ENCODE measurements at places on chromosomes 1 and 21.
A peak's percentile ranks its signal among the peaks of the same experiment; 100 is the strongest.

DNA sequence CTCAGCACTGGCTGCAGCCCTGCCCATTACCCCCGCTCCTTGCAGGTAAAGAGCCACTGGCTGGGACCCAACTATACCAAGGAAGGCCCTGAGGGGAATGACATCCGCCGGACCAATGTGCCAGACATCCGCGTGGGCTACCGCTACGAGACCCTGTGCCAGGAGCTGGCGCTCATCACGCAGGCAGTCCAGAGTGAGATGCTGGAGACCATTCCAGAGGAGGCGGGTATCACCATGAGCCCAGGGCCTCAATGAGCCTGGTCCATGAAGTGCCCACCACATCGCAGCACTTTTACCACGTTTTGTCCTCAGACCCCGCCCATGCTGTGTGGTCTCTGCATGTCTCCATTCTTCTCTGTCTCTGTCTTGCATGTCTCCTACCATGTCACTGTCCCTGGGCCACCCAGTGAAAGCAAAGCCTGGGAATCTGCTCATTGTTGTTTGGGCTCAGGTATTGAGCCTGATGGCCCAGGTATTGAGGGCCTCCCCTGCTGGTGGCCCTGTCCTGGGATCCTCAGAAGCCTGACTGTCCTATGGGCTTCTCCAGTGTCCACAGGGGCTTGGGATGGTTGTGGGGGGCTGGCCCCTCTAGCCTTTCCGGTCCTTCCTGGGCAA, 11.4 kb downstream of the AMPD2 start:
- no peak for DNase-seq

- no peak for DNase-seq
Observed at GRCh38 chr1:55503663-55504305, 288.6 kb upstream of the USP24 start.

- DNase-seq: no peak
Observed at GRCh38 chr1:55317673-55318072, 102.5 kb upstream of the USP24 start.

- no peak for DNase-seq
Observed at GRCh38 chr1:89724369-89725010, 91.6 kb downstream of the LRRC8C start.

- no peak for DNase-seq
Observed at GRCh38 chr21:42221581-42222345, 2.8 kb downstream of the ABCG1 start.

DNA sequence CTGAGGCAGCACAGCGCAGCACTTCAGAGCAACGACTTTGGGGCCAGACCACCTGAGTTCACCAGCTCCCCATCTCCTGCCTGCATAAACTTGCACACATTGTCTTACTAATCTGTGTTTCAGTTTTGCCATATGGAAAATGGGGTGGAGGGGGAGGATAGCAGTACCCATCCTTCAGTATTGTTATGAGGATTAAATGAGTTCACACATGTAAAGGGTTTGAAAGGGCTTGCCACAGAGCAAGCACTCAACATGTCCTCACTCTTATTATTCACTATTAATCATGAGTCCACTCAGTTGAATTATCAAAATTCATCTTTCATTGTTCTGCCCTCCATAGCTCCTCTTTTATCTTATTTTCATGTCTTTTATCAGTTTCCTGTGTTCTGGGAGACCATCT, 40.1 kb upstream of the BMP8B start:
- DNase-seq: no peak

DNA sequence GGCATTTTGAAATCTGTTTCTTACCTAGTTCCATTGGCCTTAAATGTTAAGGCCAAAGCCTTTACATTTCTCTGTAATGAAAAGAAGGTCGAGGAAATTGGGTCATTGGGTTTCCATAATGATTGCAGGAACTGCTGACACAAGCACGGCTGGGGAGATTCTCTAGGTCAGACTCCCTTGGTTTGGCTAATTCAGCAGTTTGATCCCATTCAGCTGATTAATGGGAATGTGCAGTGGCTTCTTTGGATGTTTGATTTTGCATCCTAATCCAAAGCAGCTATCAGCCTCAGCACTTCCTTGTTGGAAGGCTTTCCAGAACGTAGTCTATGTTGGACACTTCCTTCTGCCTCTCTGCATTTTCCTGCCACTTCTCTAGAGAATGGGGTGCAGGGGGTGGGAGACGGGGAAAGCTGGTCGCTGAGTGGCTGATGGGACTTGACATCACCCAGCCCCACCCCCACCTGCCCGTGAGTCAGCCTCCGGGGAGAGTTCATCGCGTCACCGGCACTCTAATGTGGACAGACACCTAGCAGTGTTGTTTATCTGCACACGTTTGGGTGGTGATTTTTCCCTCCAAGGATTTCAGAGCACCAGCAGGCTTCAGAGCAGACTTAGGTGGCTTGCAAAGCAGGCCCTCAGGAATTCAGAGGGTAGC, 5.4 kb downstream of the PSEN2 start:
- peak; percentile 11 for DNase-seq

DNA sequence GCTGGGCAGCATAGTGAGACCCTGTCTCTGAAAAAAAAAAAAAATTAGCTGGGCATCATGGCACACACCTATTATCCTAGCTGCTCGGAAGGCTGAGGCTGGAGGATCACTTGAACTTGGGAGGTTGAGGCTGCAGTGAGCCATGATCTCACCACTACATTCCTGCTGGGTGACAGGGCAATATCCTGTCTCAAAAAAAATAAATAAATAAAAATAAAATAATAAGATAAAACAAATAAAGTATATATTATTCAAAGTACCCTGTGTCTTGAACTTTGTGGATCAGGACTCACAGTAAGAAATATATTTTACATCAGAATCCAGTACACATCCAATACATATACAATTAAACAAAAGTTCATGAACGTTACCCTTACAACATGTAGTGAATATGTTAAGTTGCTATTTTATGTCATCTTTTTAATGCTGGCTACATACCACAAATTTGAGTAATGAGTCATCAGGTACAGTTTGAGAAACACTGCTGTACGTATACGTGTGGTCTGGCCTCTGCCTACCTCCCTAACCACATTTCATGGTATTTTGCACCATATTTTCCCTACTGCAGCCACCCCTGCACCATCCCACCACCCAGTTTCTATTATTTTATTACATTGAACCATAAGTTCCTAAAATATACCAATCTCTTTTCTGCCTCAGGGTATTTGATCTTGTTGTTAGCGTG, 4.4 kb downstream of the NME7 start:
- no peak for DNase-seq

GRCh38 chr21:34358866-34359265, 4.9 kb upstream of the KCNE2 start:
- no peak for DNase-seq

- DNase-seq: no peak
Observed at GRCh38 chr1:42784946-42785693, at the start of gene TMEM269. TSS of gene TMEM269 (plus strand) at chr1:42784991. CDS start at chr1:42789894, 4,903 bp downstream.

DNA sequence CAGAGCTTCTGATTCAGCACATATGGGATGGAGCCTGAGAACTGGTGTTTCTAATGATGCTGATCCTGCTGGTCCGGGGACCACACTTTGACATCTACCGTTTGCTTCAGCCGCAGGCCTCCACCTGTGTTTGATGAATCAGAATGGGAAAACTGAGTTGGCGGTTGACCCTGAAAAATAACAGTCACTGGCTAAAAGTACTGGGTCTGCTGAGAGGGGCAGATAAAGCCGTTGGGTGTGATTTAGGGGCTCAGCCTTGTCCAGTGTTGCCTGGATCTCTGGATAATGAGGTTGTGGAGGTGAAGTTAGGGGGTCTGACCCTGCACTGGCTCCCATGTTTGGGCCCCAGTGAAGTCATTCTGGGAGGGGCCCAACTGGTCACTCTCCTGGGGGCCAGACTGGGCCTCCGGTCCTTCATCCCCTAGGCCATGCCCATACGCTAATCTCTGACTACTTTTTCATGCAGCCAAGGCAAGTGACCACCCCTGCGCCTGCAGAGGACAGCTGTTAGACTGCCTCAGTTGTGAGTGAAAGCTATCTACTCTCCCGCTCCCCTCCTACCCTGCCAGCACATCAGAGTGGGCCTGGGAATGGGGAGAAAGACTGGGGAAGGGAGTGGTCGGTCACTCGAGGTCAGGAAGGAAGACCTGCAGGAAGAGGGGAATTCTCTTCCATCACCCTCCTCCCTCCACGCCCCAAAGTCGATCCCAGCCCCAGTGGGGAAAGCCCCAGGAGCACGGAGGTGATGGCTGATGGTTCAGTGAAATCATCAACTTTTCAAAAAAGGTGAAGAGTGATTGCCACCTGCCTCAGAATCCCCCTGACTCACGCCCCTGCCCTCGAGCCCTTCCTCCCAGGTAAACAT, 27.7 kb downstream of the VASH2 start:
- DNase-seq: no peak
